Fibroblast of skin of right biceps (primary cell): ENCODE measurements at places on chromosomes 3 and 15.

DNA sequence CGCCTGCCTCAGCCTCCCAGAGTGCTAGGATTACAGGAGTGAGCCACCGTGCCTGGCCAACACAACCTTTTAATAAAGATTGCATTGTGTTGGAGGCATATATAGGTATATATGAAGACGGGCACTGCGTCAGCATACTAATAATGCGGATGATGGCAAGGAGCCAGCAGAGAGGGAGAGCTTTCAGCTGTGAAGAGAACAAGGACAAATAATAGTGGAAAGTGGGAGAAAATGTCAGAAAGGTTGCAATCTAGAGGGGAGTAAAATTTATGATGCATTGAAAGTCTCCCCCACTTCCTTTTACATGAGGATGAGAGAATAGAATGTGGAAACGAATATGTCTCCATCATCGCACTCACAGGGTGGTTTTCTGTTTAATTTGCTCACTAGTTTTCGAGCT is 170.5 kb upstream of the TBL1XR1 start:
- no peak for DNase-seq

GRCh38 chr3:6022621-6023020 is 835.1 kb downstream of the EDEM1 start:
- DNase-seq = no peak

GRCh38 chr15:52252781-52253180 is 42.8 kb downstream of the MYO5C start:
- DNase-seq = peak; percentile 93

DNA sequence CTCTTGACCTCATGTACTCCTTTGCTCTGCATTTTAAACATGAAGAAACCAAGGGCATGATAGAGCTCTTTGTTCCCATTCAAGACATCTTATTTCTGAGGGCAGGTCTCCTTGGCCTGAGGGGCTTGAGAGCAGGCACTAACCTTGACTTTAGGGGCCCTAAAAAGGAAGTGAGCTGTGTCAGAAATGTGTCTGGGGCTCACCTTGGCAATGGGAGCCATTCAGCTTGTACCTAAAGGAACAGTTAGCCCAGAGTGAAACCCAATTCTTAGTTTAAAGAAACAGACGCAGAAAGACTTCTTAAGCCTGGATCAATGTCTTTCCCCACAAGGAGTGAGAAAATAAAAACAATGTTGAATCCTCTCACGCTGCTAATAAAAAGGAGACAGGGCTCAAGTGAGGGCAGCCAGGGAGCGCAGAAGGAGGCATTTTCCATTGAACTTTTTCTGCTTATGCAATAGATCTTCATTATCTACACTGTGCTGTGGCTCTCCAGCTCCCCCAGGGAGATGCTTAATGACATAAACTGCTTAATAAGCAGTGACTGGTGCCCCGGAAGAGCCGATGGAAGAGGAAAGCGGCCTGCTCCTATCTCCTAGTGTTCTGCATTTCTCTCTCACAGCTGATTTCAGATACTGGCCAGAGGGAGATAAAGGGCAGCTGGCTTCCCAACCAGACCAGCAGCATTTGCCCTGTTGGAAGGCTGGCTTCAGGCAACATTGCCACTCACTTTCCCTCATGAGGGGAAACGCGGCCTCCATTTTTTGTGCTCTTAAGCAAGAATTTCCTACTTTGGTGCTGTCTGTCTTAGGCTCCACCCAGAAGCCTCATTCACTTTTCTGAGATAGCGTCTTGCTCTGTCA is 152.0 kb downstream of the OPA1 start:
- DNase-seq = peak; percentile 37

- no peak for DNase-seq
These were observed 504.2 kb downstream of the IGSF11 start for GRCh38 chr3:118530350-118530922.

DNA sequence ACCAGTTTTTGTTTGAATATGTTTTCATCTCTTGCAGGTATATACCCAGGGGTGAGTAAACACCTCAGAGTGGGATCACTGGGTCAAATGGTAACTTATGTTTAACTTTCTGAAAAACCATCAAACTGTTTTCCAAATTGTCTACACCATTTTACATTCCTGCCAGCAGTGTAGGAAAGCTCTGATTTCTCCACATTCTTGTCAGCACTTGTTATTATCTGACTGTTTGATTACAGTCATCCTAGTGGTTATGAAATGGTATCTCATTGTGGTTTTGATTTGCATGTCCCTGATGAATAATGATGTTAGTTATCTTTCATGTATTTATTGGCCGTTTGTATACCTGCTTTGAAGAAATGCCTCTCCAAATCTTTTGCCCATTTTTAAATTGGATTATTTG is 13.8 kb downstream of the FSD2 start:
- no peak for DNase-seq

DNA sequence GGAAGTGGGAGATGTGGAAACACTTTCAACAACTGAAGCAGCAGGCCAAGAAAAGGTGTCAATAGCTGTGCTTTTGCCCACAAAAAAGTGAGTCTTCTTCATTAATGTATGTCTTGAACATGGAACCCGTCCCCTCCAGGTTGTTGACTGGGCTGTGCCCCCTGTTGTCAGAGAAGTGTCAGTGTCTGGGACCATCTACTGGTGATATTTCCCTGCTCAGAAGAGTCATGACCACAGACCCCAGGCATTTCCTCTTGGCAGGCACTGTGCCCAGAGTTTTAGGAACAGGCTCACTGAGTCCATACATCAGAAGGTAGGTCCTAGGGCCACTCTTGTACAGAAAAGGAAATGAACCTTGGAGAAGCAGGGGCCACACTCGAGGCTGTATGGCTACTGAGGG is 54.8 kb upstream of the LARS2 start:
- peak; percentile 63 for DNase-seq
